NB4 (cell line): ENCODE measurements at places on chromosomes 13 and 19.

DNA sequence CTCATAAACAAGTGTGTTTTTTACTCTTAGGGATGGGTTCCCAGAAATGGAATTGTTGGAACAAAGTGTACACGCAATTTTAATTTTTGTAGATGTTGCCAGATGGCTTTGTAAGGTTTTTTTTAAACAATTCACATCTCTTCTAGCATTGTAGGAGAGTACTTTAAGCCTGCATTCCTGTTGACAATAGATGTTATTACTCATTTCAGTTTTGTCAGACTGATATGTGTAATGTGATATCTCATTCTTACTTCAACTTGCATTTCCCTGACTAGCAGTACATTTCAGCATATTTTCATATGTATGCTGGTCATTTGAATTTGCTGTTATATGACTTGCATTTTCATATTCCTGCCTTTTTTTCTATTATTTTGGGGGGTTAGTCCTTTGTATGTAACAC, 186.6 kb upstream of the SLITRK6 start:
- DNase-seq: no peak

GRCh38 chr13:95138876-95139585, 162.2 kb downstream of the ABCC4 start:
- no peak for DNase-seq

GRCh38 chr13:46490129-46490528, 62.8 kb upstream of the LRCH1 start:
- DNase-seq: no peak

DNA sequence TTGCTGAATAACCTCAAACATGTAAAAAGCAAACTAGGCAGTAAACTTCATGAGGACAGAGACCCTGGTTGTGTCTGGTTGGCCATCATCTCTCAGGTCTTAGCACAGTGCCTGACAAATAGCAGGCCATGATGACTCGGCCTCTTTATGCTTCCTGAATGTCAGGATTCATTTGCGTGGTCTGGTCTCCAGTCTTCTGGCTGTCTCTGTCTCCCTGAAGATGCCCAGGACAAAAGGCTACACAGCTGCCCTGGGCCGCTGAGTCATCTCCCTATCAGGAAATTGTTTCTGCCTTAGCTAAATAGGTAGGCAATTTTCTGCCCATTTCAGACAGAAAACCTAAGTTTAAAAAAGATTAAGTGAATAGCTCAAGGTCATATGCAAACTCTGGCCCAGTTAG, 84.1 kb upstream of the FNDC3A start:
- peak; percentile 50 for DNase-seq

GRCh38 chr13:87674247-87674738, 3.1 kb downstream of the SLITRK5 start:
- no peak for DNase-seq

DNA sequence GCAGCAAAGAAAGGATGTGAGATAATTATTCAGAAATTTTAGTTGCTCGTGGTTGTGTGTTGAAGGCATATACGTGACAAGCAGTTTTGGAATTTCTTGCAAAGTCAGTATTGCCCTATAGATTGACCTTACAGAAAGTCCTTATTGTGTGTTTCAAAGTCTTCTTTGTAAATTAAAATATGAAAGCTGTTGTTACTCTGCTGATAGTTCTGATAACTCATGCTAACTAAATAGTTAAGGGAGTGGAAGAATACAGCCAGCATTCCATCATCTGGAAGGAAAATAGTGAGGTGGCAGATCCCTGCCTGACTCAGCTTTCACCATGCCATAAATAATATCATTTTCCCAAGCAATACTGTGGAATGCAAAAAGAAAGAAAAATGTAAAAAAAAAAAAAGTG, 27.2 kb downstream of the WASF3 start:
- no peak for DNase-seq

DNA sequence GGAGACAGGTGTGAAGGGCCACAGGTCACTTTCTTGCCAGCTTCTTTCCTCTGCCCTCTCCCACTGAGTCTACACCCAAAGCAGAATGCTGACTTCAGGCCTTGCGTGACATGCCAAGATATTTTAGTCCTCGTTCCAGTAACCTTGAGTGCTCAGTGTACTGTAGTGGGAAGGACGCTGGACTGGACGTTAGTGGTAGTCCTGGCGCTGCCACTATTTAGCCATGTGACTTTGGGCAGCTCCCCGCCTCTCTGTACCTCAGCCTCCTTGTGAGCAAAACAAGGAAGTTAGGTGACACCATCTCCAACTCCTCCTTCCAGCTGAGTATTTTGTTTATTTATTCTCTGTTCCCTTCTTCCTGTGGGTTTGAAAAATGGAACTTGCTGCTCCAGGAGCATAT, 86.1 kb downstream of the FRY start:
- DNase-seq: peak; percentile 96

GRCh38 chr19:4326837-4327251, 11.8 kb downstream of the STAP2 start:
- DNase-seq: peak; percentile 25

DNA sequence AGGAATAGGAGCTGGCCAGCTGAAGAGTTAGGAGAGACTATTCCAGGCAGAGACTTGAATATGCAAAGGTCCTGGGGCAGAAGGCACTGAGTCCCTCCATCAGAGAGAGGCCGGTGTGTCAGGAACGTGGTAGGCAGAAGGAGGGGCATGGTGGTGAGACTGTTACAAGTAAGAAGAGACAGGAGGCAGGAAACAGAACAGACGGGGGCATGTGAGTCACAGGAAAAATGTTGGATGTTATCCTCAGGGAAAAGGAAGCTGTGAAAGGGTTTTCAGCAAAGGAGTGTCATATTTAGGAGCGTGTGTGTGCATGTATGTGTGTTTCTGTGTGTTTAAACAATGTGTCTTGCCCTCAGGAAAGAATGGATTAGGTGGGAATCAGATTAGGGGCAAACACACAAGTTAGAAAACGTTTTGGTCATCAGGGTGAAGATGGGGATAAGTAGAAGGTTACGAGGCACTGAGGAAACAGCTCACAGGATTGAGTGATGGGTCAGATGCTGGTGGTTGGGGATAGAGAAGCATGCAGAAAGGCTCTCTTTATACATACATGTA, 1.1 kb downstream of the EDDM13 start:
- no peak for DNase-seq

GRCh38 chr13:112462408-112462807, 86.3 kb downstream of the SPACA7 start:
- no peak for DNase-seq

GRCh38 chr19:4976401-4977298, 7.7 kb downstream of the KDM4B start:
- DNase-seq: peak; percentile 94

DNA sequence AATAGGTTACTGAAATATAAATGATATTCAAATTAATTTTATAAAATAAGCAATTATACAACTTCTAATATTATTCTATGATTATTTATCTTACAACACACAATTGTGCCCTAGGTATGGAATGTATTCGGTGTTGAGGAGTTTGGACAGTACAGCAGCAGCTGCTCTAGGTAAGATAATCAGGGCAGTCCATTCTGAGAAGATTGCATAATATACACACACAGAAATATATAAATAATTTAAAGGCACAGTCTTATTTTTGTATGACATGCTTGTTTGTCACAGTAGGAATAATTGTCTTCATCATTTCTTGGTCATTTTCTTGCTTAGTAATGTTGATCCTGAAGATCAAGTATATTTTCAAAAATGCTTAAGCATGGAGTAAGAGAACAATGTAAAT, 849.4 kb upstream of the MIR17HG start:
- no peak for DNase-seq

- DNase-seq: no peak
These were observed 4.6 kb downstream of the AP2S1 start for GRCh38 chr19:46845959-46846459.

- DNase-seq: peak; percentile 41
These were observed 9.6 kb downstream of the ZNF426 start for GRCh38 chr19:9528757-9529336.

- no peak for DNase-seq
These were observed 1336.1 kb downstream of the PCDH9 start for GRCh38 chr13:65894049-65894448.

DNA sequence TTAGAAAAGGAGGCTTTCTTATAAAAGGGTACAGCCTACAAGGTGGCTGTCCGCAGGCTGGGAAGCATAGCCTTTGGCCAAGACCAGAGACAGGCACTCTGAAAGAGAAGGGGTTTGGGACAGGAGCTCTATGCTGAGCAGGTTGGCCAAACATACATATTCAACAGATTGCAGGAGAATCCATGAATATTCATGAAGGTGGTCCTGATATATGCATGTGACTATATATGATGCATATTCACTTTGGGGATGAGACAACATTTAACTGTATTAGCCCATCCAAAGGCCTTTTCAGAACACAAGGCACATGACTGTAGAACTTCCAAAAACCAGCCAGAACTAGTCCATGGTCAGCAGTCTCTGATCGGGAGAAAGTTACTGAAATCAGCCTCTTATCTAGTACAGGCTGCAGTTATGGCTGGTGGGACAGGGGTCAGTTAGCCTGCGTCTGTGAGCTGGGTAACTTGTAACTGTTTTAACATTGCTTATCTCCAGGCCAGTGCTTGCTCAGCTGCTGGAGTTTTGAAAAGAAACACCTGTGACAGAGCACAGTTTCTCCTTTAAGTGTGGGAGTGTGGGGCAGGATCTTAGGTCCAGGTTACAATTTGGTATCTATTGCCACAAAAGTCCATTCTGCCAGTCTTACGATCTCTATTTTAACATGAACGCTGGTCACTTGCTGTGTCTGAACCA, 924.2 kb downstream of the UQCRFS1 start:
- no peak for DNase-seq

GRCh38 chr13:35475212-35475959, 1.1 kb downstream of the MAB21L1 start:
- no peak for DNase-seq

GRCh38 chr13:34361560-34361959, 543.6 kb downstream of the RFC3 start:
- DNase-seq: no peak

DNA sequence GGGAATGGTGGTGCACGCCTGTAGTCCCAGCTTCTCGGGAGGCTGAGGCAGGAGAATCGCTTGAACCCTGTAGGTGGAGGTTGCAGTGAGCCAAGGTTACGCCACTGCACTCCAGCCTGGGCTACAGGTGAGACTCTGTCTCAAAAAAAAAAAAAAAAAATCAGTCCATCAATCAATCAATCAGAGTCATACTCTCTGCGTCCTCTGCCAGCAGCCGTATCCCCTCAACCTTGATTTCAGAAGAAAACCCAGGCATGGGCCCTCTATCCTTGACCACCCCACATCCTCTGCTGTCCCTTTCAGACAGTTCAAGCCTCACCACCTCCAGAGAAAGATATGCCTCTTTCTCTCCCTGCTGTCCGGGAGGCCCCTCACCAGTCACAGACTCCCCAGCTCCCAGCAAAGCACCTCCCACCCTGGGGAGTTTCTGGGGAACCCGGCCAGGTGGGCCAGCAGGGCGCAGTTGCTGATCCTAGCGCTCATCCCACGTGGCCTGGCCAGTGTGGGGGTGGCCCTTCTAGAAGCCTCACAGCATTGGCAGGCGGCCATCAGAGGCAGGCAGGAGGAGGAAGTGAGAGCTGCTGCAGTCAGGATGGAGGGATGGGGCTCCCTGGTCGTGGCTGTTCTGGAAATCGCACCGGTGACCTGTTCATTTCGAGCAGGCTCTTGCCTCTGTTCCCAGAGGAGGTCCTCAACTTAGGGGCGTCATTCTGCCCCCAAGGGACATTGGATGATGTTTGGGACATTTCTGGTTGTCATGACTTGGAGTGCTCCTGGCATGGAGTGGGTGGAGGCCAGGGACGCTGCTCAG, 10.2 kb upstream of the JSRP1 start:
- peak; percentile 72 for DNase-seq

GRCh38 chr13:97026531-97027161, 32.4 kb upstream of the OXGR1 start:
- DNase-seq: no peak

DNA sequence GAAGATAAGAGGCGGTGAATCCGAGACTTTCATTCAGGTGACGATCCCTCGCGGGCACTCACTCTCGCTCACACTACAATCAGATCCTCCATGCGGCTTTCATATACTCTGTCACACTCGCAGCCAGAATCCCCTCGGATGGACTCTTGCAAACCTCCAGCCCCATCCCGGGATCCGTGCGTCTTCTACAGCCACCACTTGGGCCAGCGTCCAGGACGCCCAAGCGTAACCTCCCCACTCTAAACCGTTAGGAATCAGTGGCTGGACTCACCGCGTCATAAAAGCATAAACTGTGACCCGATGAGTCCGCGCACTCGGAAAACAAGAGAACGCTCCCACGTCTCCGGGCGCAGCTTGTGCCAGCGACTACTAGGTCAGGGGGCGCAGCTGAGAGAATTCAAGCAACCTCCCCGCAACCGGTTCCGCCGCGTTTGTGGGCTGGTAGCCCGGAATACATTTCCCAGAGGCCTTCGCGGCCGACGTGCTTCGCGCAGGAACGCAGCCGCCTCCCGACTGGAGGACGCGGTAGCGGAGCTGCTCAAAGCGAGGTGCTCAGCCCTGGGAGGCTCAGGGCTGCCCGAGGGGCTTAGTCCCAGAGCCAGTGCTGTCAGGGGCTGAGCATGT, 27.6 kb downstream of the ZNF607 start:
- DNase-seq: peak; percentile 90

- DNase-seq: no peak
These were observed 279.1 kb downstream of the FGF9 start for GRCh38 chr13:21949818-21950429.

DNA sequence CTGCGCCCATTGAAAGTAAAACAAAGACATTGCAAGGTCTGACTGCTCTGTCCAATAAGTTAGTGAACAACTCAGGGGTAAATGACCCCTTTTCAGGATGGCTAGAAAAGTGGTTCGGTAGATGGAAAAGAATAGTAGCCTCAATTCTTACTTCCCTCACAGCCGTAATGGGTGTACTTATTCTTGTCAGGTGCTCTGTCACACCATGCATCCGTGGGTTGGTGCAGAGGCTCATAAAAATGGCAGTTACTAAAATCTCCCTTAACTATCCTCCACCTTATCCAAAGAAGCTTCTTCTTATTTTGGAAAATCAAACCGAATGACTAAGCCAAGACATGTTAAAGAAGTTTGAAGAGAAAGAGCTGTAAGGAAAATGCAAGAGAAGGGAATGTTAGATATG, 31.4 kb upstream of the ZNF83 start:
- DNase-seq: no peak

GRCh38 chr13:32026623-32027022, 5.0 kb upstream of the FRY start:
- no peak for DNase-seq

DNA sequence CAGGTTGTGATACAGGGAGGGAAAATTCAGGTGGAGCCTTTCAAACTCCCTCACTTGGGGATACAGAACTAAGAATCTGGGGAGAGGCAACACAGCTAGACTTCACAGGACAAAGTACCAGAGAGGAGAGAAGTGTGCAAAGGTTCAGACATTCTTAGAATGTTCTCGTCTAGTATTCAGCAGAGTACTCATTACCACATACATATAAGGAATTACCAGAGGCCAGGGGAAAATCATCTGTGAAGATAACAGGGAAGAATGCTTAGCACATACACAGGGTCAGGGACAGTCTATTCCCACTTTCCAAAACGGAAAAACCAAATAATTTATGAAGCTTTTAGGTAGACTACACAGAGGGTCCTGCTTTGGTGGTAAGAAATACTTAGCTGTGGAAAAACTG, 58.1 kb downstream of the TRPC4 start:
- DNase-seq: no peak

- no peak for DNase-seq
These were observed 3.6 kb upstream of the MIER2 start for GRCh38 chr19:347946-348861.

GRCh38 chr13:59710996-59711701, 452.6 kb downstream of the DIAPH3 start:
- no peak for DNase-seq
